Stimulated activated CD8-positive, alpha-beta memory T cell treated with anti-CD3 and anti-CD28 coated beads, Interleukin-4, amount 100 ng/mL, for 4 hours (primary cell): ENCODE measurements at places on chromosomes 2 and 18.

GRCh38 chr2:112754564-112754963 lies 9.8 kb downstream of the CKAP2L start:
- no peak for DNase-seq

DNA sequence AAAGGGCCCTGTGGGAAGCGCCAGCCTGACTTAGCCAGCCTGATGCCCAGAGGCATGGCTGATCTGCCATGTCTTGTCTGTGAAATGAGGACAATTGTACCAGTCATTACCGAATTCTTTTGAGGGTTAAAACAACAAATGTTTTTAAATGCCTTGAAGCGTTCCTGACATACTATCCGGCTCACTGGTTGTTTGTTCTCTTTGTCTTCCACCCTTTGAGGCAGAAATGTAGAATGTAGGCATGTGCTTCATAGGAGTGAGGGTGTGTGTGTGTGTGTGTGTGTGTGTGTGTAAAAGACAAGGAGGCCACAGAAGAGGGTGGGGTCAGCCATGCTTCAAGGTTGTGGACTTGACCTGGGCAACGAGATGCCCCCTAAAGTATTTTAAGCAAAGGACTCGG lies 35.5 kb downstream of the TGFBRAP1 start:
- no peak for DNase-seq

- DNase-seq, result no peak
Observed at GRCh38 chr18:51617572-51618260, 420.2 kb upstream of the MEX3C start.

DNA sequence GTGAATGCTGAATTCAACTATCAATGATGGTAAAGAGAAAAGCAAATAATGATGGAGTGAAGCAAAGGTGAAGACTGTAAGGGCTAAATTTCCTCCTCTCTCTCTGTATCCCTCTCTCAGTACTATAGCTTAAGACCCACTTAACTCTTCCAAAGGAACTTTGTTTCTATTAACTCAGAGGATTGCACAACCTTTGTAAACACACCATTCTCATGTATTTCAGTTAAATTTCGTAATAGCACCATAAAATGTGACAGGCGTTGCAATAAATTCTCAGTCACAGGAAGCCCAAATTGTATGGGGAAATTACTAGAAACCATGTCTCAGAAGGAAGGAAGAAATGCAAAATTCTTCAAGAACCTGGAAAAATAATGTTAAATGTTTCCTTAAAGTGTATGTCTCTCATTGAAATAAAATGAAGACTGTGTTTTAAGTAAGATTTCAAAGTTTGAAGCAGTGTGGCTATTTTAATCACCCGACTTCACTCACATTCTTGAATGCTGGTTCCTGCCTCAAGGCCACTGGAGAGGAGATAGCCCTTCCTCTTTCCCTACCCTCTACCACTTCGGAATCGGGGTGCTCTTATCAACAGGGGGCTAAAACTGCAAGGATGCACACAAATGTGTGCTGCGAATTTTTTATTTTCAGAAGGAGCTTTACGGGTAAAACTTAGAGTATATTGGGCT lies 112.1 kb downstream of the FTCDNL1 start:
- no peak for DNase-seq

- DNase-seq, result no peak
Observed at GRCh38 chr2:109644571-109645275, 30.6 kb downstream of the SOWAHC start.

DNA sequence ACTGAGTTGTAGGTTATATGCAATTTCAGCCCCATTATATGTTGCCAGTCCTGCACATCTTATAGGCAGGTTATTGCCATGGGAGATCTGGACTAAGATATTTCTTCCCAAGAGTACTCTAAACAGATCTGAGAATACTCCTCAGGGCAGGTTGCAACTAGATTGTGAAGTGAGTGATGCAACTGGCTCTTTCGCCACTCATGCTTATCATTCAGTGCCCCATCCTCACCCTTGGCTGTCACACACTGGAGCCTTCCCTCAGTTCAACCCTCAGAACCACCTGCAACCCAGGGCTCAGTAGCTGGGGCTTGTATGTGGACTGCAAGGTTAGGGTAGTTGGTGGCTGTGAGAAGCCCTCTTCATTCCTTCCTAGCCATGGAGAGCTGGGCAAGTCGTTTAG lies 14.1 kb downstream of the MERTK start:
- no peak for DNase-seq

- no peak for DNase-seq
Observed at GRCh38 chr2:68126561-68126960, 31.1 kb upstream of the PNO1 start.

DNA sequence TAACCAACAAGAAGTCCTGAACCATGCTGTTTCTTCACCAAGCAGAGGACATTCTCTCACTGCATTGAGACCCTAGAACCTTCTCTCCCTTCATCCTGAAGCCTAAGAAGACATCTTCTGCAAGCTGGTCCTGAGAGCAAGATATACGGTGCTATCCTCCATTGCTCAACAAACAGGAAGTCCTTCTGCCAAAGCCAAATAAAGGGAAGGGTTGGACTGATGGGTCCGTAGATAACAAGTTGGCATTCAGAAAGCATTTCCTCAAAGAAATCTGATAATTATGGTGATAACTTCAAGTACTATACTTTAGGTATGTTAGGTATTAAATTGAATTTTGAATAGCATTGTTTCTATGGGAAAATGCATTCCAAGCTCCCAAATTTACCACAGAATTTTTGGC lies 23.3 kb downstream of the GRB14 start:
- no peak for DNase-seq

DNA sequence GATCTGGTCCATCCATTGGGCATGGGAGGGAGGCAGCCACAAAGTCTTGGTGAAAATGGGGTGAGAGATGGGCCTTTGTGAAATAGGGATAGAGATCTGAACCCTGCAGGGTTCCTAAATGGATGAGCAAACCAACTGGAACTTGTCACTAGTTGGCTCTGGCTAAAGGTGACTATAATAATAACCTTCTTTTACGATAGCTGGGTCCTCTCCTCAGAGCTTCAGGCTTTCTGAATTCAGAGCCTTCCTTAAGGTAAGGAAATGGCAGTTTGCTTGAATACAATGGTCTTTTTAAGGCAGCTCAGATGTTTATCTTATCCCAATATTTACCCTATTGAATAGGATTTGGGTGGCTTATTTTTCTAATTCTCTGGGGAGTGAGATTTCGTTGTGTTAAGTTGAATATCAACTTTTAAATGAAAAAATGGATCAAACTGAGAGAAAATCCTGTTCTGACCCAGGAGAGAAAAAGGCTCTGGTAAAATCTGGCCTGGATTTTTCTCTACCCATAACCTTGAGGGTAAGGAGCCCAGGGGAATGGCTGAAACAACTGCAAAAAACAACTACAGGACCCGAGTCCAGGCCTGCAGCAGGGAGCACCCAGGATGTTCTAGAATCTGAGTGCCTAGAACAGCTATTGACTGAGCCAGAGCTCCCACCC lies 61.1 kb upstream of the CXCR4 start:
- no peak for DNase-seq

DNA sequence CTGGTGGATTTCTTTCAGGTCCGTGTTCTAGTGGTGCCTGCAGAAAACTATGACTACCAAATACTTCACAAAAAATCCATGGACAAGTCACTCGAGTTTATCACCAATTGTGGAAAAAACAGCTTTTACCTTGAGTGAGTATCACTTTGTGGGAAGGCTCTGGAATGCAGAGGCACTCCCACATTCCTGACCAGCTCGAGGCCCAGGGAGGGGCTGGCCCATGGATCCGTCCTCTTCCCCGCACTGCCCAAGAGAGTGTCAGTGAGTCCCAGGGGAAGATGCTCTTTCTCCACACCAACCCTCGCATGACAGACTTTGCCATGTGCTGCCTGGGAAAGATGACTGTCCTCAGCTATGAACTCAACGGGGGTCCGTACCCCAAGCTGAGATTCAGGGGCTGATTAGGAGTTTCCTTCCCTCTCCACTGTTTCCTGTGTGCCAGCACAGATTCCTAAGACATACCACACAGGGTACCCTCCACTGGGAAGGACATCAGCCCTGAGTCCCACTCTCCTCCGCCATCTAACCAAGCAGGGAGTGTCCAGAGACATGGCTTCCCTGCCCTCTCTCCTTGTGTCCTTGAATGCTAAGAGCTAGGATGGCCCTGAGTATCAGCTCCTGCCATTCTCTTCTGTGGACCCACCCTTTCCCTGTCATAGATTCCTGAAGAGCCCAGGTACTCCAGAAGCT lies 155.9 kb downstream of the LAMA3 start:
- no peak for DNase-seq

DNA sequence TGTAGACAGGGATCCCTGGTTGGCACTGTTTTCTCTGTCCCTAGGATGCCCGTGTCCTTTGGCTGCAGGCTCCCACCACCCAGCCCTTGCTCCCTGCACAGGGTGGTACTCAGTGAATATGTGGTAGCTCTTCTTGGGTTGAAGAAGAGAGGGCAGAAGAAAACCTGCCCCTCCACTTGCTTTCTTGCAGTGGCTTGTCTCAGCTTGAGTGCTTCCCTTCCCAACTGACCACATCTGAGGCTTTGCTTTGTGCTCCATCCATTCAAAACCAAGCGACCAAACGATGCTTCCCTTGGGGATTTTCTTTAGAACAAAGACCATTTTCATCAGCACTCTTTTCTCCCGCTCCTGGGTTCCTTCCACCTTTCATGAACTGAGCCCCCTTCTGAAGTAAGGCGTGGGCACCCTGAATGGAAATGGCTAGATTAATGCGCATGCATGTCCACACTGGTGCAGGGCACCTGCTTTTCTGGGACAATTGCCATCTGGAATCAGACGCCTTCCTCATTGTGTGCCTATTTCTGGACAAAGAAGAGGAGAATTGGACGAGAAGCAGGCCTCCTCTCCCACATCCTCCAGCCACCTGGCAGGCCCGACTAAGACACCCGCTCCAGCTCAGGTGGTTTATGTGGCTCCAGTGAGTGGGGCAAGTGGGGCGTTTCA lies 59.1 kb downstream of the ARL4C start:
- DNase-seq, result no peak

GRCh38 chr2:150880986-150881385 lies 380.7 kb downstream of the RBM43 start:
- no peak for DNase-seq

- DNase-seq, result no peak
Observed at GRCh38 chr2:74566754-74567085, 12.2 kb downstream of the DOK1 start.

DNA sequence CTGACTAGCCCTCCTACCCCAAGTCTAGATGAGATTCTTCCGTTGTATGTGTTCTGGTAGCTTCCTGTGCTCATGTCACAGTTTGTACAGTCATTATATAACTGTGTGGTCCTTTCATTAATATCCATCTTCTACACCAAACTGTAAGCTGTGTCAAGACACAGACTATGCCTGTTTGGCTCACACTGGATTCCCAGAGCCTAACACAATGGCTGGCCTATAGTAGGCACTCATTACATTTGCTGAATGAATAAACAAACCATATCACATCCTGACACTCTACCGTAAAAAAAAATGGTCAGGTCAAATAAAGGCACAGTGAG lies 72.6 kb downstream of the ANKRD44 start:
- no peak for DNase-seq

GRCh38 chr2:71254776-71255175 lies 27.9 kb upstream of the PAIP2B start:
- DNase-seq, result no peak

- DNase-seq, result no peak
Observed at GRCh38 chr2:217527590-217528202, 475.1 kb downstream of the TNS1 start.

- DNase-seq, result no peak
Observed at GRCh38 chr2:84443477-84443876, 15.6 kb downstream of the SUCLG1 start.

DNA sequence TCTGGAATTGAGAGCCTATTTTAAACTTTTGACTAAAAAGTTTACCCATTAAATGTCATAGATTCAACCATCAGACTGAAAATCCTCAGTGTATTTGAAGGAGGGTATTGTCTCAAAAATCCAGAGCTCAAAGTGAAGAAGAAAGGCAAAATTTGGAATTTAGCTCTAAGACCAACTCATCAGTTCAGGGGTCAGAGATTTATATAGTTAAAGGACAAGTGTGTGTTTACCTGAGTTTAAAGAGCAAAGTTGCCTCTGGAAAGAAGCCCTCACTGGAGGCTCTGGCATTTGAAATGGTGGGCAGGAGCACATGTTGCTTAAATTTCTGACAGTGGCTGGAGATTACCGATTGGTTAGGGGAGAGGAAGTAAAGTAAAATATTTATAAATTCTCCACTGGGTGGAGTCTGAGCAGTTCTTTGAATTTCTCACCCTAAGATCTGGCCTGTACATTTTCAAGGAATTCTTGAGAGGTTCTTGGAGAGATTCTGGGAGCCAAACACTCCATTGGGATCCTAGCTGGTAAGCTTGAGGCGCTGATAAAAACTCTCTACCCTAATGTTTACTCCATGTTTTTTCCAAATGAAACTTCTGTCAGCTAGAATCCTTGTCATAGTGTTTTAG lies at the start of gene KYNU:
KYNU (plus strand) TSS at position 449 of the 623 bp plus-strand sequence. CDS start 7,704 bp downstream, outside the sequence.
- no peak for DNase-seq

DNA sequence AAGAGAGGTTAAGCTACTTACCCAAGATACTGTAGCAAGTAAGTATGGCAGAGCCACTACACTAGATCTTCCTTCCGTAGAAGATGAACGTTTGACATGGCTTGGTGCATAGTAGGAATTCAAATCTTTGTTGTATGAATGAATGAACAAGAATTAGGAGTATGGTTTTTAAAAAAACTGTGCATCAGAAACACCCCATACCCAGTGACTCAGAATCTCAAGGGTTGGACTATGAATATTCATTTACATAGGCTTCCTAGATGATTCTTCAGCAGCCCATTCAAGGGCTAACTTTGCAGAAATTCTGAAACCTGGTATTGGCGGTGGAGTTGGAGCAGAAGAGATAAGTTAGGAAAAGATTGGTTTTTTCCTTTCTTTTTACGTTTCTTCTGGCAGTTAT lies 5.4 kb downstream of the ACTR3 start:
- no peak for DNase-seq

GRCh38 chr2:191386938-191387536 lies 141.8 kb downstream of the MYO1B start:
- DNase-seq, result no peak

DNA sequence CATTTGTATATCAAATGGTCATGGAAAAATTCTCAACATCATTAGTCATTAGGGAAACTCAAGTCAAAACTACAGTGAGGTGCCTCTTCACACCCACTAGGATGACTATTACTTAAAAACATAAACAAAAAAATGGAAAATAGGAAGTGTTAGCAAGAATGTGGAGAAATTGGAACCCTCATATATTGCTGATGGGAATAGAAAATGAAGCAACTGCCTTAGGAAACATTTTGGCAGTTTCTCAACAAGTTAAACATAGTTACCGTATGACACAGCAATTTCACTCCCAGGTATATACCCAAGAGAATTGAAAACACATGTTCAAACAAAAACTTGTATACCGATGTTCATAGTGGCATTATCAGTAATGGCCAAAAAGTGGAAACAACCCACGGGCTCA lies 18.1 kb upstream of the CYP26B1 start:
- no peak for DNase-seq

DNA sequence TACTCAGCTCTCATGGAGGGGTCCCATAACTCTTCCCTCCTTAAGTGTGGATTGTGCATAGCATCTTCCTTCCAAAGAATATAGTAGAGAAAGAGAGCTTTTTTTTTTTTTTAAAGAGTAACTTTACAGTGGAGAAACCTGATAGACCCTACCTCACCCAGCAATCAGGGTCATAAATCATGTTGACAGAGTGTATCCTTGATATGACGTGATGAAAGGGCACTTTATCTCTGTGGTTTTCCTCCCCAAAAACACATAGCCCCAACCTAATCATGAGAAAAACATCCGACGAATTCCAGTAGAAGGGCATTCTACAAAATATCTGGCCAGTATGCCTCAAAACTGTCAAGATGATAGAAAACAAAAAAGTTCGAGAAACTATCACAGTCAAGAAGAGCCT lies 29.5 kb upstream of the MEIS1 start:
- no peak for DNase-seq
